ENCODE measurements at places on chromosomes 13 and 19.

DNA sequence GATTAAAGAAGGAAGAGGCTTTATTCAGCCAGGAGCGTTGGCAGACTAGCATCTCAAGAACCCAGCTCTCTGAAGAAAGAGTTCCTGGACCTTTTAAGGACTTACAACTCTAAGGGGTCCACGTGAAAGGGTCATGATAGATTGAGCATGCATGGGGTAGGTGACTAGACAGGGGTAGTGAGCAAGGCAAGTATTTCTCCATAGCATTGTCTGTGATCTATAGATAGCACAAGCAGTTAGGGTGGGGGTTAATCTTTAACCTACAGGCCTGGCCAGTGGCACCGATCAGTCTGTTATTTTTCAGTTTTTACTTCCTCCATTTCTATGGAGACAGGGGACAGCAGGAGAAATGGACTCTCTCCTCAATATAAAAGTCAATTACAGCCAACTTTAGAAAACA, 983.7 kb downstream of the SLITRK1 start:
- DNase-seq, result no peak

- no peak for DNase-seq
Measured at GRCh38 chr19:37885392-37885791, 21.0 kb downstream of the WDR87 start.

- no peak for DNase-seq
Measured at GRCh38 chr13:107079423-107080049, 511.6 kb upstream of the ARGLU1 start.

GRCh38 chr19:40588110-40588854, 11.6 kb downstream of the SHKBP1 start:
- no peak for DNase-seq

- peak; percentile 30 for DNase-seq
Measured at GRCh38 chr13:52010890-52011631, at the start of gene ATP7B. TSS of gene ATP7B (minus strand) at chr13:52011450. CDS start at chr13:52011337, 113 bp downstream.

DNA sequence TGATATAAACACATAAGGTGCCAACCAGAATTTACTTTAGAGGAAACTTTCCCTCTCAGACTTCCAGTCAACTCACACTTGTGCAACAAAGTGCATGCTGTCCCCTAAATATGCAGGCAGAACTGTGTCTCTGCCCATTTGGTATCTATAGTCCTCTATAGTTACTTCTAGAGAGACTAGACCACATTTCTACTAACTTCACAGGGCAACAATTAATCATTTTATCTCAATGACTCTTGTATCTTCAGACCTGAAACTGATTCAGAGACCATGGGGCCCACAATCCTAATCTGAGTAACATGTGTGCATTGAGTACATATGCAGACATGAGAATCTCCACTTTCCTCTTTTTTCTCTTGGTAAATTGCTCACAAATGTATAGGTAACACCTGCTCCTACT, 158.1 kb downstream of the ZNF486 start:
- DNase-seq, result no peak

- no peak for DNase-seq
Measured at GRCh38 chr13:88042489-88042888, 371.3 kb downstream of the SLITRK5 start.

- no peak for DNase-seq
Measured at GRCh38 chr13:48567515-48568369, 34.9 kb upstream of the RCBTB2 start.

Data from NCI-H748 treated with DMSO at 0.1 percent for 48 hours (cell line).